ENCODE measurements at places on chromosomes 2 and 18.

DNA sequence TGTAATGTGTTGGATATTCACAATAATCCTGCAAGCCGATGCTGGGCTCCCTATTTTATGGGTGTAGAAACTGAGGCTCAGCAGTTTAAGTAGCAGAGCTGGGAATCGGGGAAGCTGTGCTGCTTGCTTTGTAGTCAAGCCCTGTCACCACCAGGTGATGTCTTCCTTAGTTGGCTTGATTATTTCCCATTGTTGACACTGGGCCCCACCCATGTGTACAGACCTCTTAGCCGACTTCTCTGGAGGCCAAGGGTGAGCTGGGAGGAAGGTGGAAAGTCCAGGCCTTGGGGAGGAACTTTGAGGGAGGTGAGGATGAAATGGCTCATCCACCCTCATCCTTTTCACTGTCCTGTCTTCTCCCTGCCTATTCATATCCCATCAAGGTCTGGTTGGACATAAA lies 60.0 kb downstream of the CAPN13 start:
- no peak for DNase-seq

- DNase-seq = no peak
These were observed 148.1 kb upstream of the SERPINE2 start for GRCh38 chr2:224187220-224187619.

- no peak for DNase-seq
These were observed 86.8 kb downstream of the METTL8 start for GRCh38 chr2:171346723-171347557.

- DNase-seq = no peak
These were observed 301.5 kb upstream of the MGAT5 start for GRCh38 chr2:133952420-133952819.

DNA sequence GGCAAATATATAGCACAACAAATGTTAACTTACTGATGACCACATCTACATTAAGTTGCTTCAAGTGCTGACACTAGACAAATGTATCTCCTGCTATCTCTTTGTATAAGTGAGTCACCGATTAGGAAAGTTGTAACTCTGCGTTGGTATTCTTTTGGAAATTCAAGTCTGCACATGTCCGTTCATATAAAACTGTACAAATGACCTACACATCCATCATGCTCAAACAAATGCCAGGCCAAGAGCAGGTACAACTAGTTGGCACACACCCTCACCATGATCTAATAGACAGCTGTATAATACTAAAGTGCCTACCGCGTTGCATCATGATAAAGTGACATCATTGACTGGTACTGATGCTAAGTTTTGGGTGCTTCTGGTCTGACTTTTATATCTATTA lies 141.1 kb downstream of the RBMS1 start:
- no peak for DNase-seq

DNA sequence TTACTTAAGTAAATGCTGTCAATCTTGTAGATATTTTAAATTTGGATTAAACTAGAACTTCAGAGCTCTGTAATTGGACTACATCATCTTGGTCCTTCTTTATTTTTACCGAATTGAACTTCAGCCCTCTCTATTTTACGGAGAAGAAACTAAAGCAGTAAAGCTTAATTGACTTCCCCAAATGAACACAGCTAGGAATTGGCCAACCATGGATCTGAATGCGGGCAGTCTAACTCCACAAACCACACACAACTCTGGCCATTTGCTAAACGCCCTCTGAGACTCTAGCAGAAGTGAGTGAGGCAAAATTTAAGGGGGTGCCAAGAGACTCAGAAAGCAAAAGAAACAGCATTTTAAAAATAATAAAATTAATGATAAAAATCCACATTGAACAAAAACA lies 86.3 kb upstream of the KCTD1 start:
- no peak for DNase-seq

DNA sequence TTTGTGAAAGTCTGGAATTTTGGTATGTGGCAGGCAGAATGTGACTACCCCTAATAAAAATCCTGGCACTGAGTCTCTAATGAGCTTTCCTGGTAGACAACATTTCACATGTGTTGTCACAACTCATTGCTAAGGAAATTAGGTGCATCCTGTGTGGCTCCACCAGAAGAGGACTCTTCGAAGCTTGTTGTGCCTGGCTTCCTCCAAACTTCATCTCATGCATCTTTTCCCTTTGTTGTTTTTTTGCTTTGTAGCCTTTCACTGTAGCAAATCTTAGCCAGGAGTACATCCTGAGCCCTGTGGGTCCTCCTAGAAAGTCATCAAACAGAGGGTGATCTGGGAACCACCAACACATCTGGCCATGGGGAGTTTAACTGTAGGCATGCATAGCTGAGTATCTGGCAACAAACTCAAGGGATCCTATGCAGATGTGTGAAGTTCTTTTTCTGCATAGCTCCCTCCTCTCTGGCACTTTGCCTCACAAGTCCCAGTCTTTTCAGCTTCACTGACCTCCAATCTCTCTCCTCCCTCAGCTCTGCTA lies 42.1 kb upstream of the SERTAD2 start:
- no peak for DNase-seq

- DNase-seq = no peak
These were observed 5.7 kb downstream of the RHOB start for GRCh38 chr2:20452551-20452950.

- DNase-seq = no peak
These were observed 59.5 kb upstream of the POU3F3 start for GRCh38 chr2:104794441-104794840.

GRCh38 chr18:22018366-22018765 lies 151.0 kb upstream of the GATA6 start:
- DNase-seq = no peak

GRCh38 chr2:74416778-74417177 lies 4.6 kb downstream of the C2orf81 start:
- no peak for DNase-seq
